ENCODE measurements at places on chromosomes 2 and 18.

DNA sequence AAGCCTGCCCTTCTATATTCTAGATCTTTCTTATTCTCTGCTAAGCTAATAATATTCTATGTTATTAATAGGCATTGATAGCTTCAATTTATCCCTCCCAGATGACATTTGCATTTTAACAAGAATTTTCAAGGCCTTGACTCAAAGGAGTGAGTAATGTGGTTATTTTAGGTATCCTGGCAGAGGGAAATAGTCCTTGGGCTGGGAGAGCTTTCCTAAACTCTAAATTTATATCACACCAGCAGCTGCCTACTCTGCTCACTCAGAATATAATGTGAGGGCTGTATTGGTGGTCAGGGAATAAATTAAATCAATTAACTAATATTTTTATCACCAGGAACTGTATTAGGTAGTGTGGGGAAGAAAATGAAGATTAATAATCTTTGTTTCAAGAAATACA lies 74.8 kb upstream of the ADAM23 start:
- DNase-seq: no peak

- DNase-seq: no peak
Measured at GRCh38 chr18:74856928-74857327, 259.3 kb downstream of the ZNF407 start.

GRCh38 chr2:55239656-55240222 lies 7.3 kb downstream of the RPS27A start:
- DNase-seq: no peak

GRCh38 chr2:57892920-57893319 lies 153.7 kb upstream of the VRK2 start:
- DNase-seq: no peak

- no peak for DNase-seq
Measured at GRCh38 chr2:42726680-42727079, 37.3 kb downstream of the OXER1 start.

DNA sequence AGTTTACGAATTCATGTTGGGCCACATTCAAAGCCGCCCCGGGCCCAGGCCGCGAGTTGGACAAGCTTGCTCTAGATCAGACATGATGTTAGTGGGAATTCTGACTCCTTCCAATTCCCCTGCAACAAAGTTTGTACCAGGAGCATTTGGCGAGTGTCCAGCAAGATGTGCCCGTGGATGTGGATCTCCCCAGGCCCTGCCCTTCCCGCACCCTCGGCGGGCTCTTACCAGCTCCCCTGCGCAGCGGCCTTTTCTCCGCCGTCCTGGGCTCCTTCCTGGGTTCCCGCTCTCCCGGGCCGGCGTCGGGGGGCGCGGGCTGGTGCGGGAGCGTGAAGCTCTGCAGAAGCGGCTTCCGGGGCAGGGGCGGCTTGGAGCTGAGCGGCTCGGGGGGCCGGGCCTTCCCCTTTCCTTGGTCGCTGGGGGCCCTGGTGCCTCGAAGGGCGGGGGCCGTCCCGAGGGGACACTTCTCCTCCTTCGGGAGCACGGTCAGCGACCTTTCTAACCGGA lies 90.8 kb upstream of the MGAT4A start:
- no peak for DNase-seq

DNA sequence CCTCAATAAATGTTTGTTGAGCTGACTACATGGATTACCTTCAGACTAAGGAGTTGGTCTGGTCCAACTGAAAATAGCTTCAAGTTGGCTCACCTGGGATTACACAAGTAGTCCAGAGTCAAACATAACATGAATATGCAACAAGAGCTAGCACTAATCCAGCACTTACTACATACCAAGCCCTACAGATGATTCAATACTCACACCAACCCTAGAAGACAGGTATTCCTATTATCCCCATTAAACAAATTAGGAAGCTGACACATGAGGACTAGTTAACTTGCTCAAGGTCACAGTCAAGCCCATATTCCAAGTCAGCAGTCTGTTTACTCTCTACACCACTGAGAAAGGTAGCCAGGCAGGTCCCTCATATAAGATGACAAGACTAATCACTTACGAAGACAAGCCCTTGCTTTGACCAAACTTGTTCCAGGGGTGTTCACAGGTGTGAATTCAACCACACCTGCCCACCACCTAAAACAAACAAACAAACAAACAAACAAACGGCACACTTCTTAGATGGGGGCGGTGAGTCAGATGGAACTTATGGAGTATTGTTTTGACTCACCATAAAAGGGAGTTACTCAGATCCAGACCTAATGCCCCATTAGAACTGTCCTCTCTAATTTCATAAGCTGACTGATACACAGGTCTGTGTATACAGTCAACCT lies 29.1 kb downstream of the TMEM131 start:
- DNase-seq: no peak

DNA sequence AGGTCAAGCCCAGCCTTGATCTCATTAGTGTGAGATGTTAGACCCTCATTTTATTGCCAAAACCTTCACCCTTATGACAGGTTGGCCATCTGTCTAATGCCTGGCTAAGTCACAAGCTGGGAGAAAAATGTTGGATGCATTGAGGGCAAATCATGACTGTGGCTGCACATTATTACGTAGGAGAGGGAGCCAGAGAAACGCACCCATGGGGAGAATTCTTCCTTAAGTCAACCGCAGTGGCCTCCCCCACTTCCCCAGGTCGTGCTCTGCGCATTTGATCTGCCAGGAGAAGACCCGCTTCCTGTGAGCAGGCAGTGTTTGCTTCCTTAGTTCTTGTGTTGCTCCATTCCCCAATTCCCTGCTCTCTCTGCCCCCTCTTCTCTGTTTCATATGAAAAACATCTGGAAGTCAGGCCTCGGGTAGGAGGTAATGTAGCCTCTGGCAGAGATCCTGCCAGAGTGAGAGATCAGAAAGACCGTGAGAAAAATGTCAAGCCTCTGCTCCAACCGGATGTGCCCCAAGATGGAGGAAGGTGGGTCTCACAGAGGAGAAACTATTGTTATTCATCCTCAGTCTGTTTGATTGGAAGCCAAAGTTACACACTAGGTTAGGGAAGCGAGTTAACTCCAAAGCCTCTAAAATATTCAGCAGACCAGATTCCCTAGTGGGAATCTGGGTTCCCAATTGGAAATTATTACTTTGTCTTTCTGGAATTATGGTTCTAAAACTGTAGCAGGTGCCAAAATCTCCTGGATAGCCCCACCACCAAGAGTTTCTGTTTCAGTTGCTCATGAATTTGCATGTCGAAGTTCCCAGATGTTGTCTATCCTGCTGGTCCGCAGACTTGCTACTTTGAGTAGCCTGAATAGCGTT lies 144.3 kb upstream of the PELI1 start:
- DNase-seq: no peak

DNA sequence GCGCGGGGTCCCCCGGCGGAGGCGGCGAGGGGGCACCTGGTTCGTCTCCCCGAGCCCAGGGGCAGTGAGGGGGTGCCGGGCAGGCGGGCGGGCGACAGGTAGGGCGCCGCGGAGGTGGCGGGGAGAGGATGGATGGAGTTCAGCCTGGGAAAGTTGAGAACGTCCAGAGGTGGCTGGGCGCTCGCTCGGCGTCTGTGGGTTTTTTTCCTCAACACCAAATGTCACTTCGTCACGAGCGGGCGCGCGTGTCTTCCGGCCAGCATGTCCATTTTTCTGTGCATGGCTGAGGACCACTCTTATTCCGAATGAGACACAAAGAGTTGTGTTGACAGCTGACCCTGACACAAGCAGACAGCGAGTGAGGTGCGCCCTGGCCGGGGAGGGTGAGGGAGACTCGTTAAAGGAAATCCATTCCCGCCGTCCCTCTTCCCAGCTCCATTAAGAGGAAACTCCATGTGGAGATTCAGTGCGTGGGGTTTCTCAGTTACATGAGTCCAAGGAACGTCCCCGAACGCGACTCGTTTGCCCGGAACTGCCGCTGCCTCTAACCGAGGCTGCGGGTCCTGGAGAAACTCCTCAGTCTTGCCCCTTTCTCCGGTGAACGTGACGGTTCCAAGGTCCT lies 859 bp downstream of the GREB1L start:
- DNase-seq: no peak

- no peak for DNase-seq
Measured at GRCh38 chr2:212732860-212733259, 194.3 kb upstream of the ERBB4 start.

- no peak for DNase-seq
Measured at GRCh38 chr2:189234991-189235390, 55.4 kb upstream of the COL5A2 start.
